ENCODE measurements at places on chromosomes 6 and 20.
A peak's percentile ranks its signal among the peaks of the same experiment; 100 is the strongest.

DNA sequence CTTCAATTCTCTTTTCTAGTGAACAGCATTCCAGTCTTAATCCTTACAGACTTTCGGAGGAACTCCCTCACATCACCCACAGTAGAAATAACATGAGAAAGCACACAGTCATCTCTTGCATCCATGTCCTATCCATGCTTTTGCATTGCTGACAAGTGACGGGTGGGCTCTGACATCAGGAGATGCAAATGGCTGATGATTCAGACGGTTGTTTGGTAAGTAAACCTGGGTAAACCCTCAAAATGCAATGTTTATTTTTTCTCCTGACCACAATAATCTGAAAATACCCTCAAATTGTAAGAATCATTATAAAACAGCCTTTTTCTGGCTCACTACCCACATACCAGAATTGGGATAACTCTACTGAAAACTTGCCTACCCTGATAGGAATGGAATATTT lies 792.0 kb downstream of the MAFB start:
- no peak for DNase-seq

DNA sequence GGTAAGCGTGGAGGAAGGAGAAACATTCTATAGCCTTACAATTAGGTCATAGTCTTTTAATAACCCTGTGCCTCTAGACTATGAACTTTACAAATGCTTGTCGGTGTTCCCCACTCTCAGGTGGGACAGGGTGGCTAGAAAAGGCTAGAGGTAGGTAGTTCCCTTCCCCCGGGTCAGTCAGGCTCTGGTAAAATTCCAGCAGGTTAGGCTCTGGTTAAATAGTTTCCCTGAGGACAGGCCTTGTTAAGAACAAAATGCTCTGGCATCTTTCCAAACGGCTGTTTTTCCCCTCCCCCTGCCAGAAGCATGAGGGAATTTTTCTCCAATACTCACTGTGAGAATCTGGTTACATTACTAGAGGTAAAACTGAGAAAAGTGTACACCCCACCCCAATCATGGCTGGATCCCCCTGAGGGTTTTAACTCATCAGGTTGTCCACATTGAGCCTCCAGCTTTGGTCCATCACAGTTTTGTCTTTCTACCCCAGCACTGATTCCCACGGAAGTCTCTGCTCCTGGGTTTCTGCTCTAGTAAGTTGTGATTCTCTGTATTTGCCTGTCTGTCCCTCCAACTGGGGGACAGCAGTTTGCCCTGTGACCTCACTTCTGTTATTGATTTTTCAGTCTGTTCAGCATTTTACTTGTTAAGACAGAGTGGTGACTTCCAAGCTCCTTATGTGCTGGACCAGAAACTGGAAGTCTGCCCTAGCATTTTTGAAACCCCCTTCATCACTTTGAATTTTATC lies 84.7 kb upstream of the ADGRF1 start:
- DNase-seq = no peak

DNA sequence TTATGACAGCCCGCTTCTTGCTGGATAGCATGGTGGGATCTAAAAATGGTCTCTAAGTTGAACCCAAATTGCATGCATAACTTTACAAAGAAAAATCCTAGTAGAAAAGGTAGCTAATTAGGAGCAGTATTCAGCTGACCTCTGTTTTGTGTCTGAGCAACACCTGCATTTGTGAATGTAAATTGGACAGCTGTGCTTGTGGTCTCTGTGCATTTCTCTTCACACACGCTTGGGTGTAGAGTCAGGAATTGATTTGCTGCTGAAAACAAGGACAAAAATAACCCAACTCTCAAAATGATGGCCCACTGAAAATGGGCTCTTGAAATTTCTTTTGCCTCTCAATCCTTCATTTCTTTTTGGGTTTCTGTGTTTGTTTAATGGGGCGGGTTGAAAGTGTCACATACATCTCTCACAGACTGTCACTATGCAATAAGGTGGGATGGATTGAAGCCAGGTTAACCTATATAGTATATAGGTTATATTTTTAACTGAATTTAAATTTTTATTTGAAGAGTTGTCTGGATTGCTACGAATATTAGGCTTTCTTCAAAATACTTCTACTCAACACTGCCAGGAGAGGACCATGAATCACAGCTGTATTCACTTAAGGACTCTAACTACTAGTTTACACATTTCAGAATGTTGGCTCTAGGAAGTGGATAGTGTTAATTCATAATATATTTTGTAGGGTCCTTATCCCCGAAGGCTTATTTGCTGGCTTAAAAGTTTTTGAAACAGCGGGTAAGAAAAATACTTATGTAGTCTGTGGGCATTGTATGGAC lies 46.5 kb downstream of the SOBP start:
- peak; percentile 44 for DNase-seq

GRCh38 chr6:140052736-140053729 lies 678.6 kb upstream of the CITED2 start:
- peak; percentile 35 for DNase-seq

DNA sequence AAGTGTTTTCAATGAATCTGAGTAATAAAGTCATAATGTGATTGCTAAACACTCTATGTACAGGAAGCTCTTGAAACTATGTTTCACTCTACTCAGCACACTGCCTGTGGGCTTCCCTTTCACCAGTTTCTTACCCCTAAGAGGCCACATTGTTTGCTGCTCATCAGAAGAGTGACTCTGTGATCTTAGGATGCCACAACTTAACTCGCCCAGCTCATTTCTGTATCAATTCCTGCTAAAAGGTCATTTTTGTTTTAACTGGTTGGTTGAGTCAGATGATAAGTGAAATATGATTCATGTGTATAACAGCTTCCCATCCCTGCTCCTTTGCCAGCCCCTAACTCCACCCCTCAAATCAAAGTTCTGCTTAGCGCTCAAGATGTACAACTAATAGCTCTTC lies 9.8 kb upstream of the NDUFAF4 start:
- peak; percentile 76 for DNase-seq

DNA sequence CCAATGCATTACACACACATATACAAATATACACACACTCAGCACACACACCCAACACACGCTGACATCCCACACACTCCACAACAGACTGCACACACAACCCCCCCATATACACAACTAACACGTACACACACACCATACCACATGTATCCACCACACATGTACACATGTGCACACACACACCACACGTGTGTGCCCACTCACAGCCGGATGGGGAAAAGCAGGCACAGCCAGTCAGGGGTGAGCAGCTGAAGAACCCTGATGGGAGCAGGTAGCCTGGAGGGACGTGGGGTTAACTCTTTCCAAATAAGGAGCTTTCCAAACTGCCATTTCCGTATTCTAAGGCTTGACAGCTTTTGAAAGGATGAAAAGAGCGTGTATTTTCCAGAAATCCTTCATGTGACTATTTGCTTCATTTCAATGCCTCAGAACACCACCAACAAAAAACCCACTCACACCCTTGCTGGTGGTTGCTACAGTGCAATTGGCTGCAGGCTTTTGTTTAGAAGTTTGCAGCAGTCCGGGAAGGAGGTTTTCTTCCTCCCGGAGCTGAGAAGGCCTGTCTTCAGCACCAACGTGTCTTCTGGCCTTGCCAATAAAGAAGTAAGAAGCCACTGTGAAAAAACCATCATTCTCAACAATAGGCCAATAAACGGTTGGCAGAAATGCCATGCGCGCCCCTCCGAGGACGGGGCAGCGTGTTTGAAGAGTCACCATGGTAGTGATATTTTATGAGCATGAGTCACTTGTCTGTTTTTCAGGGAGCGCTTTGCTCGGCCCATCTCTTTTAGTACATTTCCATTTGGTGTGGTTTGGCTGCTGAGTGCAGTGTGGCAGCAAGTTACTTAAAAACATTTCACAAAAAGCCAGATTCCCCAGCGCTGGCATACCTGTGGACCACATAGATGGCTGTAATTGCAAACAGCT lies 131.3 kb upstream of the GMDS start:
- DNase-seq = no peak

- DNase-seq = no peak
Observed at GRCh38 chr6:32064706-32065105, 26.5 kb downstream of the CYP21A2 start.

DNA sequence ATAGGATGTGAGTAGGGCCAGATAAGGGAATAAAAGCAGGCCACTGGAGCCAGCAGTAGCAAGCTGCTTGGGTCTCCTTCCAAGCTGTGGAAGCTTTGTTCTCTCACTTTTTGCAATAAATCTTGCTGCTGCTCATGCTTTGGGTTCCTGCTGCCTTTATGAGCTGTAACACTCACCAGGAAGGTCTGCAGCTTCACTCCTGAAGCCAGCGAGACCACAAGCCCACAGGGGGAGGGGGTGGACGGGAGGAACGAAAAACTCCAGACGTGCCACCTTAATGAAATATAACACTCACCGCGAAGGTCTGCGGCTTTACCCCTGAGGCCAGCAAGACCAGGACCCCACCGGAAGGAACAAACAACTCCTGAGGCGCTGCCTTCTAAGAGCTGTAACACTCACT lies 1324.4 kb upstream of the EYS start:
- no peak for DNase-seq

- peak; percentile 84 for DNase-seq
Observed at GRCh38 chr6:135226537-135226936, 45.4 kb downstream of the MYB start.

DNA sequence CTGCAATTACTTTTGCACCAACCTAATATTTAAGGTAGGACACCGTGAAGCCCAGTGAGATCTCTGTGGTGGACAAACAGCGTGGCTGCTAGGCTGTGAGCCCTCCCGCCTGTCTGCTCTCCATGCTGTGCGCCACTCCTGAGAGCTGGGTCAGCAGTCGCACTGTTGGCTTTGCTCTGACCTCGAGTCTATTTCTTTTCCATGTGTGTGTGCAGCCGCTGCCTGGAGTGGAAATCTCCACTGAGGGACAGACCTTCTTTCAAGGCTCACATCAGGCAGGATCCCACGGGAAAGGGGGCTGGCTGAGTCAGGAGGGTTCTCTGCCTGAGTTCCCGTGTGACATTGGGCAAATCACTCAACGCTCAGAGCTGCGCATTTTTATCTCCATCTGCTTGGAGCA lies 27.1 kb downstream of the RIPOR3 start:
- no peak for DNase-seq

All from GM12865 (cell line).